ENCODE measurements at places on chromosomes 2 and 18.

GRCh38 chr2:214492152-214492551 lies 81.3 kb downstream of the VWC2L start:
- no peak for DNase-seq

GRCh38 chr2:64888591-64889309 lies 100.4 kb upstream of the SLC1A4 start:
- peak; percentile 55 for DNase-seq

DNA sequence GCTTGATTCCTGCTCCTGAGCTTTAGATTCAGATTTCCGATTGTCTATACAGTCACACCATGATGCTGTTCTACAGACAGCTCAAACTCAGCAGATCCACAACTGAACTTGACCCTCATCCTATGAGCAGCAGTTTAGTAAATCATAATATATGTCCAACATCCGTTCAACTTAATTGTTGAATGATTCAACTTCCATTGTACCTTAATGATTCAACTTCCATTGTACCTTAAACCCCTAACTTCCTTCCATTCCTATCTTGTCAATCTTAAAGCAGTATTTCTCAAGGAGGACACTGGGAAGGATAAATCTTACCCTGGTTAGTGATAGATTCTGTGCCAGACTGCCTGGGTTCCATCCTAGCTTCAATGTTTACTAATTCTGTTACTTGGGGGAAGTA lies 60.1 kb downstream of the PIGN start:
- no peak for DNase-seq

GRCh38 chr2:148135705-148136104 lies 114.8 kb downstream of the MBD5 start:
- peak; percentile 5 for DNase-seq

GRCh38 chr2:29871541-29871940 lies 49.8 kb downstream of the ALK start:
- no peak for DNase-seq

- DNase-seq = no peak
Measured at GRCh38 chr18:33350256-33350655, 90.3 kb downstream of the CCDC178 start.

GRCh38 chr18:58254873-58255511 lies 211.0 kb downstream of the NEDD4L start:
- peak; percentile 61 for DNase-seq

DNA sequence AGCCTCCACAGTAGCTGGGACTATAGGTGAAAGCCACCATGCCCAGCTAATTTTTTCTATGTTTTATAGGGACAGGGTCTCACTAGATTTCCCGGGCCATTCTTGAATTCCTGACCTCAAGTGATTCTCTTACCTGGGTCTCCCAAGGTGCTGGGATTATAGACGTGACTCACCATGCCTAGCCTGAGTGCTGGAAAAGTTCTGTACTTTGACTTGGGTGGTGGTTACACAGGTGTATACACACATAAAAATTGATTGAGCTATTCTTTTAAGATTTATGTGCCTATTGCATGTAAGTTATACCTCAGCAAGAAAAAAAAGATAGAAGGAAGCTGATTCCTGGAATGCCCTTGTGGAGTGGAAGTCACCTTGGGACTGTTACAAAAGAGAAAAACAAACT lies 34.8 kb upstream of the KCNF1 start:
- no peak for DNase-seq
